ENCODE measurements at places on chromosomes 12 and 14.

DNA sequence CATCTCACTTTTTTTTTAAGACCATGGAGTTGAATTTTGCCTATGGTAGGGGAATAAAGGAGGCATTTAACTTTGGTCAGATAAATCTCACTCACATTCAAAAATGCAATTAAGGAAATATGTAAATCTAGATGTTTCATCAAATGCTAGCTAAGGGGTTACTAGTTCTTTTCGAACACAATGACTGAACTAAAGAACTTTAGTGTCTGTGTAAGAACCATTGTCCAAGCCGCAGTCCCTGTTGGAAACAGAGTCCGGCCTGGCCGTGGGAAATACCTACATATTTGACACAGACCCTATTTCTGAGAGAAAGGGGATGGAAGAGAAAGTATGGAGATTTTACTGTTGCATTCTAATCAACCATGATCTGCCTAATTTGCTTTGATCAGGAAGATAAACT lies 17.4 kb downstream of the LGR5 start:
- no peak for DNase-seq

GRCh38 chr14:29627137-29627536 lies 300.5 kb downstream of the PRKD1 start:
- no peak for DNase-seq

GRCh38 chr12:103462675-103463074 lies 33.1 kb downstream of the C12orf42 start:
- no peak for DNase-seq

- DNase-seq: no peak
Measured at GRCh38 chr14:50739186-50739585, 71.1 kb upstream of the SAV1 start.

- DNase-seq: no peak
Measured at GRCh38 chr12:117089463-117089862, 9.8 kb downstream of the TESC start.

DNA sequence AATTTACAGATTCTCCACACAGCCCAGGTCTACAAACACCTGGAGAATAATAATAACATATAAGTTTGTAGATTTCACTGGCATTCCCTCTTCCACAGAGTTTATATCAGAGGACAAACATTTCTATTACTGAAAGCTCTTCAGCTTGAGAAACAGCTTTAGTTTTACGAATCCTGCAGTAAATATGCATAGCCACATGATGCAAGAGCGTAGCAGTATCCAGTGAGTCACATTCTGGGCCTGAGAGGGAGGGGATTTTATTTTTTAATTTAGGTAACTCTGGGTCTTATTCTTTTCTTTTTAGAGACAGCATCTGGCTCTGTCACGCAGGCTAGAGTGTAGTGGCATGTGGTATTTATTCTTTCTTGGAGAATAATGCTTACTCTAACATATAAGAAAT lies 1002.8 kb downstream of the TRHDE start:
- DNase-seq: no peak

DNA sequence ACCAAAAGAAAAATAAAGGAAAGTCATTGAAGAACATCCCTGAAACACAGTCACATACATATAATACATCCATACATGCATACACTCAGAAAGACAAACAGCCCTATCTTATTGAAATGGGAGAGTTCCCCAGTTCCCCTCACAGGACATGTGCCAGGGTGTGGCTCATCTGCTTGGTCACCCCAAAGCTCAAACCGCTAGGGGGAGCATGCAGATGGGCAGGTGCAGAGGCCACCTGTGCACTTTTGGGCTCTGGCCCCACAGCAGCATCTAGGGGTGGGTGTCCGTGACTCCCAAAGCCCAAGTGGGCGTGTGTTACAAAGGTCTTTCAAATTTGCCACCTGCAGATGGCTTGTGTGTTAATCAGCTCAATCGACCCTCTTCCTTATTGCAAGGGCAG lies 75.2 kb downstream of the CMAS start:
- DNase-seq: no peak

DNA sequence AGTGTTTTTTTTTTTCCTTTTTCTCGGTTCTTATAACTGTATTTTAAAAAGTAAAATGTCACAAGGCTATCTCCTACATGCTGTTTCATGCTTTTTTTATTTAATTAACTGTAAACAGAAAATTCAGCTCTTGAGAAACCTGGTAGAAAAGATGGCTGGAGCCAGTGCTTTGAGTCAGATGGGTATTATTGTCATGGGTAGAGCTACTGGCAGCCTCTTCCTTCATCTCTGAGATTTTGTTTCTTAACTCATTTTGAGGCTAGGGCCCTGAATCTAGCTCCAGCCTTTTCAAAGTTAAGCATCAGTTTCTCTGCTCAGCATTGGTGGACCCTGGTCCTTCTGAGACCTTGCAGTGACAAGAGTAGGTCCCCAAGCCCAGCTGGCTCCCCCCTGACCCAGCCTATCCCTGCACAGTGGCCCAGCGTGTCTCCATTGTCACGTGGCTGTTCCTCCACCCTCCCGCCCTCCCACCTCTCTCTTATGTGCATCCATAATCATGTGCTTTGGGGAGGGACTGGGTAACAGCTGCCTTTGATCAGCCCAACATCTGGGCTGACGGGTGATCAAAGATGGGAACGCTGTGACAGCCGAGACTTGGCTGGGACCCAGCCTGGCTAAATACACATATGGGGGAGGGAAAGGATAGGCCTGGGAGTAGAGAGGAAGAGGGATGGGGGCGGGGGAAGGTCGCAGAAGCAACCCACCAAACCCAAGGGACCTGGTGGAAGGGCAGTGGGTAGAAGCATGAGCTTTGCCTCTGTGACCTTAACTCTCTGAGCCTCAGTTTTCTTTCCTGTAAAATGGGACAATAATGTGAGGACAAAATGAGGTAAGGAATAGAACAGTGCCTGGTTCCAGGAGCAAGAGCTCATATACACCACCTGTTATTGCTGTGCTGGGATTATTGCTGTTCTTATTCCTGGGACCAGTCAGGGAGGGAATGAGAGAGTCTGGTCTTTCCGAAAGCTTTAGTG lies 24.4 kb upstream of the RBM19 start:
- no peak for DNase-seq

- no peak for DNase-seq
Measured at GRCh38 chr14:68199554-68200151, 380.1 kb downstream of the RAD51B start.

GRCh38 chr14:96626916-96627315 lies 124.7 kb downstream of the PAPOLA start:
- no peak for DNase-seq

DNA sequence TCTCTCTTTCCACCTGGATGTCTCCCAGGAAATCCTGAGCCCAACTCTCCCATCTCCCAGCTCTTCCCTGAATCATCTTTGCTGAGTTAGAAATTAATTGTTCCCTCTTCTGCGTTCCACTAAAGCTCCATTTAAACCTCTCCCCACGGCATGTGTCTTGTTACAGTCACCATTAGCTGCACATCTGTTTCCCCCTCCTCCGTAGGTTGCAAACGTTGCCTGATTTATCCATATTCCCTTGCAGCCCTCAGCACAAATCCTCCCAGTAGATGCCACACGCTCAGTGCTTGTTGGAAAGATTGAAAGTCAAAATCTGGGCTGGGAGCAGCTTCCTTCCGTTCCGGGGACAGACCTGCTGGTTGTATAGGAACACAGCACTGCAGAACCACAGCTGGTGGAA lies 90.4 kb downstream of the SLC24A4 start:
- no peak for DNase-seq

- DNase-seq: no peak
Measured at GRCh38 chr12:56677680-56678079, 10.4 kb downstream of the PTGES3 start.

GRCh38 chr14:100203962-100204834 lies 34.7 kb upstream of the YY1 start:
- DNase-seq: no peak

DNA sequence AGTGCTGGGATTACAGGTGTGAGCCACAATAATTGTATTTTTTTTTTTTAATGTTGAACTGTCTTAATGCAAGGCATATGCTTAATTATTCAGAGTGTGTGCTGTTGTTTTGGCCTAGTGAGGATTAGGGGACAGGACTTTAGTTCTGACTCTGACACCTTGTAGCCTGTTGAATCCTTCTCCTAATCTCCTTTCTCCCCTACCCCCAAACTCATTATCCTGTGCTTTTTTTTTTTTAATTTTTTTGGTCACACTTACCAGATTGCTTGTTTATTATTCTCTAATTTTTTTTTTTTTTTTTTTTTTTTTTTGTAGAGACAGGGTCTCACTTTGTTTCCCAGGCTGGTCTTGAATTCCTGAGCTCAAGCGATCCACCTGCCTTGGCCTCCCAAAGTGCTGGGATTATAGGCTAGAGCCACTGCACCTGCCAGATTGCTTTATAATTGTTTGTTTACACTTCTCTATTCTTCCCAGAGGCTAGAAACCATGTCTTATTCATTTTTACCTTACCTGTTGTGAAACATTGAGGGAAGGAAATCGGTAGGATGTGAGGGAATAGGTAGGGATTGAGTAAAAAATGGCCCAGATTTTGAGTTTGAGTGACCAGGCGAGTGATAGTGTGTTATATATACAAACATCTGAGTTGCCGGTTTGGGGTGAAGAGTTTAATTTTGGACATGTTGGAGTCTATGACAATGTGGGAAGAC lies 32.2 kb downstream of the DIP2B start:
- DNase-seq: no peak

GRCh38 chr12:111067498-111067897 lies 147.1 kb upstream of the MYL2 start:
- no peak for DNase-seq

DNA sequence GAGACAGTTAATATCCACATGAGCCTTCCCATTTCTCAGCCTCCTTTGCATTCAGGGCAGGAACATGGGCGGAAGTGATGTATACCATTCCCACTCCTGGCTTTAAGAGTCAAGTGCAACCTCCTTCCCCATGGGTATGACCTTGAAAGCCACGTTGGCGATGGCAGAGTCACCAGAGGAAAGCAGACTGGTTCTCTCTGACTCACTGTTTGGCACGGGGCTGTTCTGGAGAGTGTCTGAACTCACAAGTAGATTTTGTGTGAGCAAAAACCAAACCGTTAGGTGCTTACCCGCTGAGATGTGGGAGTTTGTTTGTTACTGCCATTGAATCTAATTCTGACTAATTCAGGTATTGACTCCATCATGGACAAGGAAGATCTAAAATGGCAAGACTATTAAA lies 36.7 kb upstream of the PZP start:
- DNase-seq: no peak

DNA sequence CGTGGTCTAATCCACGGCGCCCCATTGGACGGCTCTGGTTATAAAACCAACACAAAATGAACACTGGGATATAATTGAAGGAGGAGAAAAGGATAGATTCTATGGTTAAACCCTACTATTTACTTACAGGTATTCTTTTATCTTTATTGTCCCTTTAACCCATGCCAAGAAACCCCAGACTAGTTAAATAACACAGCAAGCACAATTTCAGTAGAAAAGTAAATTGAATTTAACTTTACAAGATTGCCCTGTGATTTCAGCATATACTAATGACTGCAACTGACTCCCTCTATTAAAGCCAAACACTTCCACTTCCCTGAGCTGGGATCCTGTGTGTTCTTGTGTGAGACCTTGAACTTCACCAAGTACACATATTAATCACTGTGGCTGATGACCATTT lies 45.3 kb downstream of the BCL11B start:
- no peak for DNase-seq

GRCh38 chr14:37592482-37593408 lies 2.3 kb downstream of the FOXA1 start:
- DNase-seq: no peak

GRCh38 chr14:78690836-78691235 lies 520.7 kb downstream of the NRXN3 start:
- DNase-seq: no peak

DNA sequence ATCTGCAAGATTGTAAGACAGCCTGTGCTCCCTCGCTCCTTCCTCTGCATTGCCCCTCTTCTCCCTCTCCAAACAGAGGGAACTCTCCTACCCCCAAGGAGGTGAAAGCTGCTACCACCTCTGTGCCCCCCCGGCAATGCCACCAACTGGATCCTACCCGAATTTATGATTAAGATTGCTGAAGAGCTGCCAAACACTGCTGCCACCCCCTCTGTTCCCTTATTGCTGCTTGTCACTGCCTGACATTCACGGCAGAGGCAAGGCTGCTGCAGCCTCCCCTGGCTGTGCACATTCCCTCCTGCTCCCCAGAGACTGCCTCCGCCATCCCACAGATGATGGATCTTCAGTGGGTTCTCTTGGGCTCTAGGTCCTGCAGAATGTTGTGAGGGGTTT lies 37.4 kb downstream of the DAD1 start:
- no peak for DNase-seq

DNA sequence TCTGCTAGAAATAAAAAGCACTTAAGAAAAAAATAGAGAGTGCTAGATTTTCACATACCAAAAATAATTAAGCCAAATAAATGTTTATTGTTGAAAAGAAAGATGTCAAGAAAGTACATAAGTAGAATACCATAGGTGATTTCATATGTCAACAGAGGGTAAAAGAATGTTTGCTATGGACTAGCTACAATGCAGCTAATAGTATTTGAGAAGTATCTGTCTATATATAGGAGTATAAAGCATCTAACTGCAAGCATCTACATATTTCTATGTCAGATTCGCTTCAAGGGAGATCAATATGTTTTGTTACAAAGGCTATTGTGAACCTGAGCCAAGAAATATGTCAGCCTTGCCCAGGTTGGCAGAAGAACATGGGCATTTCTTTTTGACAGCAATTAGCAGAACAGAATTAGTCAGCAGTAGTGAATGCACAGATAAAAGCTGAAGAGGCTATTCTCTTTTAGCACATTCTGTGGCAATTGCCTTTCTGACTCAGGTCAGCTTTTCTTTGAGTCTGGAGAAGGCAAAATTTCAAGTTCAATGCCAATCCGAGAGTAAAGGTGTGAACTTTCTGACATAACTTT lies 140.1 kb downstream of the ALG10B start:
- no peak for DNase-seq

DNA sequence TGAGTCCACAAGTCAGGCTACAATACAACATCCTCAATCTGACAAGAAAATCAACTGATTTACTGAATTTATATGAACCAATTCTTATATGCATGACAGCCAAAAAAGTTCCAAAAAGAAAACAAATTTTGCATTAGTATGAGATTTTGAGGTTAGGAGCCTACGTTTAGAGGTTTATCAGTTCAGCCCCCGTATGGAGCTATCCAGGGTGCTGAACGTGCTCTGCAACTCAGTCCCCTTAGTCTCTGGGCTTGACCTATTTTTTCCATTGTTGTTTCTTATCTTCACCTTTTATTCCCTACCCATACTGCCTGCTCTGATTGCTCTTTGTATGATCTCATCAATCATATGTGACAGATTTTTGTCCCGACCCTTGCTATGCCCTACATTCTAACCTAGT lies 693.0 kb downstream of the NRXN3 start:
- DNase-seq: no peak

DNA sequence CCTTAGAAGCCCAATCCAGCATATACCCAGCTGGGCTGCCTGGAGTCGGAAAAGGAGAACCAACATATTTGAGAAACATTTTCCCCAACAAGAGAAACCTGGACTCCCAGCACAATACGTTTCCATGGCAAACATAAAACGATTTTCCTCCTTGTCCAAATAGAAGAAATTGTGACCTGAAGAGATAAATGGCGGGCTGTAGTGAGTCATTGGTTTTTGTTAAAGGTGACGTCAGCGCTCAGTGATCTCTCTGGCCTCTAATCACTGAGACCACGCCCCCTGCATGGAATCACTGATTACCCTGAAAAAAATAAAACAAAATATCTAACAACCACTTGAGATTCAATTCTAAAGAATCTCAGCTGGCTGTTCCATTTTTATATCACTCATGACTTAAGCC lies 6.0 kb downstream of the CCDC60 start:
- no peak for DNase-seq

- no peak for DNase-seq
Measured at GRCh38 chr14:102187568-102188001, 47.9 kb downstream of the WDR20 start.

GRCh38 chr12:106598003-106598402 lies 15.2 kb downstream of the RFX4 start:
- no peak for DNase-seq
